ENCODE measurements at places on chromosomes 6 and 20.
A peak's percentile ranks its signal among the peaks of the same experiment; 100 is the strongest.

- no peak for DNase-seq
Measured at GRCh38 chr6:11386323-11386722, 151.2 kb upstream of the TMEM170B start.

GRCh38 chr20:32839227-32839981, 19.3 kb upstream of the EFCAB8 start:
- DNase-seq, result no peak

- DNase-seq, result no peak
Measured at GRCh38 chr6:121548131-121548530, 112.7 kb downstream of the GJA1 start.

DNA sequence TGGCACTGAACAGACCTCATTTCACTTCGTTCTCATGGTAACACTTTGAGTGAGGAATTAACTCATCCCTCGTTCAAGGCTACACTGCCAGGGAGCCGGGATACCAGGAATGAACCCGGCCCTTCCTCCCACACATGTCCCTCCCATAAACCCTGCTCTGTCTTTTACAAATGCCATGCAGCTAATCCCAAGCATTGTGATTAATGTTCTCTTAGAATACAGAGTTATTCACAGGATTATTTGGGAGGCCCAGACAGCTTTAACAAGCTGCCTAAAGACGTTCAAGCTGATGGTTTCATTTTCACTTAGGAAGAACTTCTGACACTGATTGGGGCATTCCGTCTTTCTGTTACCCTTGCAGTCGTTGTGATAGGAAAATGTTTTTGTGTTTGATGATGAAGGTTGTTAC, 42.5 kb upstream of the CD83 start:
- DNase-seq, result no peak

DNA sequence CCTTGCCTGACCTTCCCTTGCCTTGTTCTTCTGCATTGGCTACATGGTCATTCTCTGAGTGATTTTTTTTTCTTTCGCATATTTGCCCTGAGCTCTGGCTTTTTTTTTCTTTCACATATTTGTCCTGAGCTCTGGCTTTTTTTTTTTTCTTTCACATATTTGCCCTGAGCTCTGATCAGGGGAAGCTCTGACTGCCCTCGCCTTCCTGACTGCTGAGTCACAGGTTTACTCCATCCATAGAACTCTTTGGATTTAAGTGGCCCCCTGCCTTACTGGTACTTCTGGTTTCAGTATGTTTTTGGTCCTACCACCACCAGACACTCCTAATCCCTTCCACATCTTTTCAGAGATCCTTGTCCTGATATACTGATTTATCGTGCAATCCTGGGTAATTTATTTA, 201.1 kb downstream of the OGFRL1 start:
- no peak for DNase-seq

GRCh38 chr6:54856129-54856528, 9.6 kb downstream of the FAM83B start:
- no peak for DNase-seq

- DNase-seq, result no peak
Measured at GRCh38 chr20:13430346-13431002, 208.3 kb downstream of the TASP1 start.

GRCh38 chr20:37796121-37796520, 102.3 kb downstream of the CTNNBL1 start:
- DNase-seq, result no peak

DNA sequence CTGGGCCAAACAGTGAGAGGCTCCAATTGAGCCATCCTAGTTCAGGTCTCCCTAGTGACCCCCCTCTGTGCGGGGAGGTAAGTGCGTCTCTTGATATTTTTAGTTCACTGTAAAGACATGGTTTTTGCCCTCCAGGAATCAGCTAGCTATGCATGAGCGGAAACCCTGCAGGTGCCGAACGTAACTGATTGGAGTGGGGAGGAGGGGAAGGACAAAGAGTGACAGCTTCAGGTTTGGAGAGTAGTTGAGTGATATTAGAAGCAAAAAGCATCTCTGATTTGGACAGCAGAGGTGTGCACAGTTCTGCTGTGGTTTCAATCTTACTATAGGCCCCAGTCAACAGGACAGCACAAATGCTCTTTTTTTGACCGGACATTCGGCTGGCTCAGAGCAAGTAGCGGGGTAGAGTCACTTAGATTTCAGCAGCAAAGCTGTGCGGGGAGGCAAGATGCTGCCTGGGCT, 31.8 kb downstream of the TBC1D7 start:
- no peak for DNase-seq

DNA sequence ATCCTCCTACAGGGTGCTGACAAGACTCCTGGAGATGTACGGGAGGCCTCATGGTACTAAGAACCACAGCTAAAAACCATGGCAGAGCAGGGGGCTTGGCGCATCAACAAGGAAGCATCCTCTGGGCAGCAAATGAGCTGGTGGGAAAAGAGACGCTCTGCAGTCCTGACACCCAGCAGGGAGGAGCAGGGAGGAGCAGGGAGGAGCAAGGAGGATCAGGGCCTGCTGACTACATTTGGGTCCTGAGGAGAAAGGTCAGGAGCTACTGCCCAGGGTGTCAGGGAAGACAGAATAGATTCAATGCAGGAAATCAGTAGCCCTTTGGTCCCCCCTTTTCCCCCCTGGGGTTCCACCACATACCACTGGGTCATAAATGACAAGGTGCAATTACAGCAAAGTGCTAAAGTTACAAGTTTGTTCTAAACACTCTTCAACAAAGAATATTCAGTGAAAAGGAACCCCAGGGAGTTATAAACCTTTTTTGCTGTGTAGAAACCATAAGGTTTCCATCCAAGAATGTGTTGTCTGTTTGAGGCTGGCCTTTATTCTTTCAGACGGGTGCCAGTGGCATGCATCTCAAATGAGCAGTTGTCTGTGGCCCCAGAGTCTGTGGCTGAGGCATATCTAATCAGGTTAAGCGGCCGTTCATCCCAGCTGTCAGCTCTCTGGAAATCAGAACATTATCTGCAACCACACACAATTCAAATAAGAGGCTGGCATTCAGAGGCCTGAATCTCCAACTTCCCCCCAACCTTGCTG, 325.0 kb downstream of the CDC5L start:
- no peak for DNase-seq

DNA sequence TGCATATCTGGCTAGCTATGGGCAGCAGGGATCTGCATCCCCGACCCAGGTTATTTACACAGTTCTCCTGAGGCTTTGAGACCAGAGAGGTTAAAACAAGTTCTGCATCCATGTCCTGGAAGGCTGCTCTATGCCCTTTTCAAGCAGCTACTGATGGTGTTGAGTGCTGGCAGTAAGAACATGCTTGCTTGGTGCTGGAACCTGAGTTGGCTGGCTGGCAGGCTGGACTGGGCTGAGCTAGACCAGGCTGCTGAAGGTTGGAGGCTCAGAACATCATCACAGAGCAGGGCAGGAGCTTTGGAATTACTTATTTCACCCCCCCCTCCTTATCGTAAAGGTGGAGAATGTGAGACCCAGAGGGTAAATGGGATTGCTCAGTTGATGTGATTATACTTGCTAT, 16.9 kb upstream of the LRFN2 start:
- DNase-seq, result no peak

DNA sequence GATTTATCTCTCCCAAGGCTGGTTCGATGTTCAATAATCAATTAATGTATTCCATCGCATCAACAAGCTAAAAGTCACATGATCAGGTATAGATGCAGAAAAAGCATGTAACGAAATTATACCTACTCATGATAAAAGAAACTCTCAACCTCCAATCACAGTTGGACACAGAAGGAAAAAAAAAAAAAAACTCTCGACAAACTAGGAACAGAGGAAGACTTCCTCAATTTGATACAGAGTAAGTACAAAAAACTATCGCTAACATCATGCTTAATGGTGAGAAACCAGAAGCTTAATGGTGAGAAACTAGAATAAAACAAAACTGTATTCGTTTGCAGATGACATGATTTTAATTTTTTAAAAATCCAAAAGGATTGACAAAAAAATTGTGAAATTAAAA, 62.0 kb upstream of the SMIM29 start:
- DNase-seq, result no peak

DNA sequence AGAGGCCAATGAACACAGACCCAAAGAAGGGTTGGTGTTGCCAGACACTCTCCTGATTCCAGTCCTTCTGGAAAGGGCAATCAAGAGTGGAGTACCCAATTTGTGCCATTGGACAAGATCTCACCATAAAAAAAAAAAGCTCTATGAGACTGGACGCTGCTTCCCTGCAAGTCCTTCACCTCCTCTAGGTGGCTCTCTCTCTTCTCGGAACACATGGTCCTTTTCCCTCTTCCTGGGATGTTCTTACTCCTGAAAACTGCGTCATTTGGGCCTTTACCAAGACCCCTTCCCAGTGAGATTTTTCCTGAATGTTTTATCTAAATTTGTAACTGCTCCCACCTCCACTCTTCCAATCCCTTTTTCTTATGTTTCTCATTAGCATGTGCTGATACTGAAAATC, 280.8 kb downstream of the FOXA2 start:
- no peak for DNase-seq

GRCh38 chr6:151088599-151088935, 151.2 kb upstream of the AKAP12 start:
- no peak for DNase-seq

GRCh38 chr6:41683523-41684310, 45.4 kb downstream of the MDFI start:
- DNase-seq, result peak; percentile 44

All from activated CD4-positive, CD25-positive, alpha-beta regulatory T cell (primary cell).